Panc1 (cell line): ENCODE measurements at places on chromosomes 16 and 17.

DNA sequence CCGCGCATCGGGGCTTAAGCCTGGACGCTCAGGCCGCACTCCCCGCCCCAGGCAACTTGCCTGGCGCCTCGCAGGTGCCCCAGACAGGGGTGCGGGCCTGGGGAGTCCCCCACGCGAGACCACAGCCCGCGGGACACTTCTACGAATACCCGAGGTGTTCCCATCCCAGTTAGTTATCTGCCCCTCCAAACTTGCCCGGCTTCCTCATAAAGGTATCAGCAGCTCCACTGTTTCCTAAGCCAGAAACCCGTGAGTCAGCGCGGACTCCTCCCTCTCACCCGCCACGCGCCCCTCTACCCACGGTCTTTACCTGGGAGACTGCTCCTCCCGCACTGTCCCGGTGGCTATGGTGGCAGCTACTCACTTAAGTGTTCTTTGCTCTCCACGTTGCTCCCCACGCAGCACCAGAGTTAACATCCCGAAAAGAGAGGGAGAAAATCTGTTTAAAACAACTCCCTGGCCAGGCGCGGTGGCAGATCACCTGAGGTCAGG is 1.0 kb upstream of the CREBBP start:
- H3K4me1 ChIP-seq, result peaks cover 22% of the 10 kb centered on the region
- H3K27me3 ChIP-seq, result no peaks in the 10 kb centered on the region
- peak overlapping the region; percentile 90 for H3K27ac ChIP-seq
- DNase-seq, result no peak
- no peaks in the 10 kb centered on the region for H3K36me3 ChIP-seq

GRCh38 chr16:60741810-60742209 is 1294.4 kb downstream of the CDH8 start:
- H3K27ac ChIP-seq, result no peak overlapping the region
- no peak for DNase-seq
- no peaks in the 10 kb centered on the region for H3K36me3 ChIP-seq
- H3K4me3 ChIP-seq, result no peak overlapping the region
- H3K4me1 ChIP-seq, result no peaks in the 10 kb centered on the region

DNA sequence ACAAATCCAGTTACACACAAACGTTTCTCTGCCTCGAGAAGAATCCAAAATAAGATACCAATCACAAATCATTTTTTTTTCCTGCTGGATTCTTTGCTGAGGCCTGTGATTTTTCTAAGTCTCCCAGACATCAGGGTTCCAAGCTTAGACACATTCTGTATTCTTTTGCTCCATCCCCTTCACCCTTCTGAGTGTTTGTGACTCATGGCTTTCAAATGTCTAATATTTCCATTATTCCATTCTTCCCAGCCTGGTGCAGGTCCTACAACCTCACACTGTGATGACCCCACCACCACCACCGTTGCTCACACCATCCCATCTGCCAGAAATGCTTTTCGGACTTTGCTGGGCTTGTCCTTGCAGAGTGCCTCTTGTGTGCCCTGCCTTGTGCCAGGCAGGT is 480.1 kb downstream of the SOX9 start:
- H3K27me3 ChIP-seq, result no peaks in the 10 kb centered on the region
- peaks cover 27% of the 10 kb centered on the region for H3K4me1 ChIP-seq
- H3K27ac ChIP-seq, result peak overlapping the region; percentile 41; the same call in 1 of the 2 replicates
- no peak for DNase-seq
- no peaks in the 10 kb centered on the region for H3K36me3 ChIP-seq

DNA sequence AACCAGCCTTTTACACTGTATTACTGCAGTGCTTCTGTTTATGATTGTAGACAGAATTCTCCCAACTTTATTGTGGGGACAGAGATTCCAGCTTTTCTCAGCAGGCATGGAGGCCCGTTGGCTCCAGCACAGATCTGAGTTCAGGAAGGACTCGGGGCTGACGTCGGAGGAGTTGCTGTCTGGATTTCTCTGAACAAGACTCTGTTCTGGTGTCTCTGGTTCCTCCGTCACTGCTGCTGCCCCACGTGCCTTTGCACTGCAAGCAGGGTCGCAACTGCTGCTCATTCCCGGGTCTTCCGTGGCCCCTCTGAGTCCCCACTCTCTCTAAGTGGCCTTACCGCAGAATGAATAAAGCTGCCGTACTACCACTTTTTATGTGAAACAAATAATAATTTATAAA is 88.4 kb downstream of the BANP start:
- no peaks in the 10 kb centered on the region for H3K27me3 ChIP-seq
- H3K27ac ChIP-seq, result no peak overlapping the region
- no peak overlapping the region for H3K4me3 ChIP-seq
